ENCODE measurements at places on chromosomes 1 and 21.

DNA sequence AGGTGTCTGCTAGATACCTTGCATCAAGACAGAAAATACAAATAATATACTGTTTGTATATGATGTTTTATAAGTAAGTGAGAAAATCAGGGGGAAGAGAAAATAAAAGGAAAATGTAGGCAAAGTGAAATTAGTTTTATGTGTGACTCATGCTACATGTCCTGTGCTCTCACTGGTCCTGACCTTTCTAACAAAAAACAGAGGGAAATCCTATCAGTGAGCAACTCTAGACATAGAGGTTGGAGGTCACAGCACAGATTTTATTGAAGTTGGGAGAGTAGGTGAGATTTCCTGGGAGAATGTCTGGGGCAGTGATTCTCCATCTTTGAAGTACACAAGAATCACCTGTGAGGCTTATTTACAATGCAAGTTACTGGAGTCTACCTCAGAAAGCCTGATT lies 9.5 kb downstream of the SCCPDH start:
- DNase-seq: no peak

DNA sequence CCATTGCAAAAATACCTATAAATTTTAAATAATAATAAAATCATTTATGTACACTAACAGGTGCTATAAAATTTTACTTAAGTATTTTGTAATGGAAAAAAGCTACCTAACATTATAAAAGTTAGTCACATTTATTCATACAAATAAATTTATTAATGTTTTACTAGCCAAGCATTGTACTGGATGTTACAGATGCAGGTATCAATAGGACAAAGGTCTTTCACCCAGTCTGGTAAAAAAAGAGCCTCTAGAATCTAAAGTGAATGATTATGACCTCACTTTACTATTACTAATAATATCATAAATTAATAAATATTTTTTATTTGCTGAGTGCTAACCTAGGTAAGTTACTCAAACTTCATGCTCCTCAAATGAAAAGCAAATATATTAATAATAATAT lies 170.6 kb downstream of the KCNT2 start:
- no peak for DNase-seq

GRCh38 chr1:54559111-54559548 lies 11.1 kb downstream of the ACOT11 start:
- DNase-seq: no peak

DNA sequence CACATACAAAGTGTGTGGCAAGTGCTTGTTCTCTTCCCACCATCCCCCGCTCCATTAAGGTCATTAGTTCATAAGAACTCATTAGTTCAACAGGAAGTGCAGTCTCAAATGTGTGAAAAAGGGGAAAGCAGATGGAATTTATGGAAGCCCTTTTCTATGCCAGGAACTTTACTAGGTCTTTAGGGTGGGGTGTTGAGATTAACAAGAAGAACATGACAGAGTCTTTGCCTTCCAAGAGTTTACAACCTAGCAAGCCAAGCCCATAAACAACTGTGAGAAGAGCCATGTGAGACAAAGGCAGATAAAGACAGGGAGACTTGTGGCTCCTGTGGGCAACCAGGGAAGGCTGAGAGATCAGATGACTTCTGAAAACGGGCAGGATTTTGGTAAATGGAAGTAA lies 21.4 kb downstream of the PLEKHA6 start:
- DNase-seq: no peak

DNA sequence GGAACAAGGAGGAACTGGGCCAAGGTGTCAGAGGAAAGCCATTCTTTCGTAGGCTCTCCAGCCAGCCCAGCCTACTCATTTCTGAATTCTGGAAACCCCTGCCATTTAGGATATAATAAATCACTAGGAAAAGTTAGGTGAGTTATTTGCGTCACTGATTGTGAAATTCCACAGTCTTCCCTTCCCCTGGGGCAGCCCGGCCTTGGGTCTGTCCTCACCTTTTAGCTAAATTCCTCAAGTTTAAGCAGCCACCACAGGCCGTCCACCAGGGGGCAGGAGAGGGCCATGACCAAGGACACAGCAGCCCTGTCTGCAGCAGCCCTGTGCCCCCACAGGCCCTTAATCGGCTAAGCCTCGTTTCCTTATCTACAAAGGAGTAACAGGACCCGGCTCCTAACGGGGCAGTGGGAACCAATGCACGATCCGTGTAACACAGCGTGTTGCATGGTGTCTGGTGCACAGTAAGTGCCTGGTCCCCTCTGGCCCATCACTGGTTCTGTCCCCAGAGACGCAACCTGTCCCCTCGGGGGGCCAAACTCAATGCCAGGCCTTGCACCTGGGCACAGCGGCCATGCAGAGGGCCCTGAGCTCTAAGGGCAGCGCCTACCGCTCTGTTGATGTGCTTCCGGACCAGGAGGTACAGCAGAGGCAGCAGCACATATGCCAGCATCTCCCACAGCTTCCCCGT lies 18.1 kb downstream of the GPR157 start:
- DNase-seq: peak; percentile 63

- peak; percentile 8 for DNase-seq
These were observed 3.2 kb downstream of the E2F2 start for GRCh38 chr1:23527900-23528249.

GRCh38 chr1:212106286-212106792 lies 70.8 kb downstream of the DTL start:
- DNase-seq: no peak

DNA sequence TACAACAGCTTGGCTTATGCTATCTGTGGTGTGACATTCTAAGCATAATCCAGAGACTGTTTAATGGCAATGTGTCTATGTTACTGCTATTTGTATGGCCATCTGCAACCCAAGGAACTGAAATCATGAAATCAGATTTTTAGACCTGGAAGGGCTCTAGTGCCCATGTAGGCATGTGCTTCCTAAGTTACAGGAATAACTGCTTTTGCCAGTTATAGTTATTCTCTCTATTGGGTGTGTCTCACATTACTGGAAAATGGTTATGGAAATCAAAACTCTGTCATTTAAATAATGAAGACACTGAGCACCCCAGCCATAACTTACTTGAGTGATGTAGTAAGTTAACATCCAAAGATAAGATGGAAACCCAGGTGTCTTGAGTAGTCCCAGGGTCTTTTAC lies 12.6 kb upstream of the JUN start:
- DNase-seq: no peak

GRCh38 chr1:102588536-102588935 lies 519.8 kb downstream of the COL11A1 start:
- DNase-seq: no peak
